ENCODE measurements at places on chromosomes 16 and 17.

GRCh38 chr16:65786916-65787315 is 579.6 kb upstream of the CDH5 start:
- DNase-seq: no peak

- DNase-seq: no peak
Observed at GRCh38 chr16:62462971-62463370, 426.7 kb upstream of the CDH8 start.

DNA sequence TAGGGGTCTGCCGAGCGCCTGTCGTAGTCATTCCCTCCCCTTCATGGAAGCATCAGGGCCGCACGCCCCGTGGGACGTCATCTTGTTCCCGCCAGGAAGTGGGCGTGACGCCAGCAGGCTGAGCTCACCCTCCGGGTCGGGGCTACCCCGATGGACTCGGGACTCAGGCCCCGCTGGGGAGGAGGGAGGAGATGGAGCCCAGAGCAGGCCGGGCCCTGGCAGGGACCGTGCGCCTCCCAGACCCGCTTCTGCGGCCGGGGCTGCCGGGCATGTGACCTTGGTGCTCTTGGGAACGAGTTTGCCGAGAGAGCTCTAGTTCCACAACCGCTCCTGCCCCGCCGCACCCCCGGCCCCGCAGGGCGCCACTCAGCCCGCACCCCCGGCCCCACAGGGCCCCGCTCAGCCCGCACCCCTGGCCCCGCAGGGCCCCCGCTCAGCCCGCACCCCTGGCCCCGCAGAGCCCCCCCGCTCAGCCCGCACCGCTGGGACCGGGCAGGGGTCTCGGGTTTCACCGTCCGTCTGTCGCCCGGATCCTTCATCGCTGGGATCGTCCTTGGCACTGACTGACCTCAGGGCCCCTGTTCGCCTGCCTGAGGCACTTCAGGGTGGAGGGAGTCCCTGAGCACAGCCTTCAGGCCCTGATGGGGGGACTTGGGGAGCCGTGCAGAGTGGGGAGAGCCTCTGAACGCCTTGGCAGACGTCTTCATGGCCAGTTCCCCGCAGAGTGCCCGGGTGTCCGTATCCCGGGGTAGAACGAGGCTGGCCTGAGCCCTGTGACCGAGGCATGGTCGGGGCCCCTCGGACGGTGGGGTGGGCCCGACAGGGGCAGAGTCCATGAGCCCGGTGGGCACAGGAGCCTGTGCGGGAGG is 5.8 kb downstream of the CACNA1H start:
- DNase-seq: no peak

DNA sequence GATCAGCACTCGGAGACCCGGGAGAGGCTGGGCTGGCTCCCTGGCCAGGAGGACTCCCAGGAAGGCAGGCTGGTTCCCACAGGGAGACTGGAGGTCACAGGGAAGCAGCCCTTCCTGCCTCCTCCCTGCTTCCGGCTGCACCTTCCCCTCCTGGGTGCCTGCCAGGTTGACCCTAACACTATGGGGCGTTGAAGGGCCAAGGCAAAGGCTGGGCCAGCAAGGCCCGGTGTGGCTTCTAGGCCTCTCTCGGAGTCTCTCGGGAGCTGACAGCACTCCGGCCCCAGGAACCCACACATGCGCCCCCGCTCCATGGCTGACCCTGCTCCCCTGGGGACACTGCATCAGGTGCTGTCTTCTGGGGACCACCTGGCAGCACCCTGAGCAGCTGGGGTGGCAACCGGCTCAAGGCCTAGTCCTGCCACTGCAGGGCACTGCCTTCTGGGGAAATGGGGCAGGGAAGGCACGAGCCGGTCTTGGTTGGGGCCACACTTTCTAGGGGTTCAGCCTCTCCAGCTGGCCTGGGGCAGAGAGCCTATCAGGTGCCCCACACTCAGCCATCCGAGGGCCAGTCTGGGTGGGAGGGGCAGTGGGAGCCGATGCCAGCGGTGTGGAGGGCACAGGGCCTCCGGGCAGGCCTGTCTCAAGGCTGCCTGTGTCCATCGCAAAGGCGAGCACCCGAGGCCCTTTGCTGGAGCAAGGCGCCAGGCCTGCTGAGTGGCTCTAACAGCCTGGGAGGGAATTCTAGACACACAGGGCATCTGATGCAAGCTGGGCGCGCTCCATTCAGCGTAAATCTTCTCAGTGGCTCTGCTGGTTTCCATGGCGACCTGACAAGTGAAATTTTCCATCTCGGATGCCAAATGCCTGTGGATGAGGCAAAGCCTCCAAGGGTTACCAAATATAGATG is 5.6 kb upstream of the MTSS2 start:
- DNase-seq: no peak

DNA sequence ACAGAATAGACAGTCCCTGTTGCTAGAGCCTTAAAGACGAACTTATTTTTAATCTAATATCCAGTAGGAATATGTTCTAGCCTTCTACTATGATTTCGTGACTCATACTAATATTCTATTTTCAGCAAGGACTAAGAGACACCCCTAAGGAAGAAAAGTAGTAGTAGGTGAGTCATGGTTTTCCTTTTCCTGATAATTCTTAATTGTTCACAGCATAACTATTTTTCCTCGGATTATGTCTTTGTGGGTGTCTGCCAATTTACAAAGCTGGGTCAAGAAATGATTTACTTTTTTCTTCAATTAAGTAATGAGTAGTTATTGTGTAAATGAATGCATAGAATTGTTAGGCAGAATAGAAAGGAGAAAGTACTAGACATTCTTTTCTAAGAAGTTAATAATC is 292.2 kb downstream of the TOX3 start:
- no peak for DNase-seq

- DNase-seq: no peak
Observed at GRCh38 chr16:83849421-83849820, 41.6 kb downstream of the HSBP1 start.

- no peak for DNase-seq
Observed at GRCh38 chr17:49509588-49509917, 14.5 kb downstream of the NGFR start.

DNA sequence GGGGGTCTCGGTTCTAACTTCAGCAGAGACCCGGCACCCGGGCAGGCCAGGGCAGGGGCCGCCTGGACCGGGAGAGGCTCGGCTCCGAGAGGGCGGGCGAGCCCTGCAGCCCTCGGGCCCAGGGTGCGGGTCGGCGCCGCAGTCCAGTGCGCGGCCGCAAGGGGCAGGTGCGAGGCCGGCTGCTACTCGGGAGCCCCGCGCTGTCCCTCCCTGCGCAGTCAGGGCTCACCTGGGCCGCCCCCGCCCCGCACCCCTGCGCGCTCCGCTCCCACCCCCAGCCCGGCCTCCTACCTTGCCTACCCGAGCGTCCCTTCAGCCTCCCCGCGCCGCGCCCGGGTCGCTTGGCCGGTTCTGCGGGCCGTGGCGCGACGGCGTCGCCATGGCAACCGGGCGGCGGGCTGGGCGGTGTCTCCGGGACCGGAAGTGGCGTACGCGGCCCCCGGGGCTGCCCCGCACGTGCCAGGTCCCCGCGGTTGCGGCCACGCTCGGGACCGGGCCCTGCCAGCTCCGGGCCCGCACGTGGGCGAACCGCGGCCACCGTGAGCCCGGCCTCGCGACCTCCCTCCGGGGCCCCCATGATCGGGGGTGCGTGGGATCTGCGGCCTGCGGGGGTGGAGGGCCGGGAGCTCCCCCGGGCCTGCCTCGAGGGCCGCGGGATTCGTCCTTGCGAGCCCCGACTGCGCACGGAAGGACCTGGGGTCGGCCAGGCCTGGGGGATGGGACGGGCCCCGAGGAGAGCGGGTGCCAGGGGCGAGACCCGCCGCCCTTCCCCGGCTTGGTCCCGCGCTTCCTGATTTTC is at the start of gene CYB561:
Gene CYB561 (minus strand): TSS at position 353 of the 799 bp plus-strand sequence. CDS start 8,759 bp downstream, outside the sequence.
- peak; percentile 67 for DNase-seq

DNA sequence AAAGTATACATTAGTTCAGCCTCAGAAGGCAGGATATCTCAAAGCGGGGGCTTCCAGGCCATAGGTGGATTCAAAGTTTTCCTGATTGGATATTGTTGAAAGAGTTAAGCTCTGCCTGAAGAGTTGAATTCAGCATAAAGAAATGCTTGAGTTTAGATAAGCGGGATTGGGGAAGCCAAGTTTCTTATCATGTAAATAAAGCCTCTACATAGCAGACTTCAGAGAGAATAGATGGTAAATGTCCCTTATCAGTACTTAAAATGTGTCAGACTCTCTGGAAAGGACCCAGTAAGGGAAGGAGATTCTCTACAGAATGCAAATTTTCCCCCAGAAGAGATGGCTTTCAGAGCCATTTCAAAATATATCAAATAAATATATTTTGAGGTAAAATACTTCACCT is 423.5 kb downstream of the SHISA9 start:
- no peak for DNase-seq

DNA sequence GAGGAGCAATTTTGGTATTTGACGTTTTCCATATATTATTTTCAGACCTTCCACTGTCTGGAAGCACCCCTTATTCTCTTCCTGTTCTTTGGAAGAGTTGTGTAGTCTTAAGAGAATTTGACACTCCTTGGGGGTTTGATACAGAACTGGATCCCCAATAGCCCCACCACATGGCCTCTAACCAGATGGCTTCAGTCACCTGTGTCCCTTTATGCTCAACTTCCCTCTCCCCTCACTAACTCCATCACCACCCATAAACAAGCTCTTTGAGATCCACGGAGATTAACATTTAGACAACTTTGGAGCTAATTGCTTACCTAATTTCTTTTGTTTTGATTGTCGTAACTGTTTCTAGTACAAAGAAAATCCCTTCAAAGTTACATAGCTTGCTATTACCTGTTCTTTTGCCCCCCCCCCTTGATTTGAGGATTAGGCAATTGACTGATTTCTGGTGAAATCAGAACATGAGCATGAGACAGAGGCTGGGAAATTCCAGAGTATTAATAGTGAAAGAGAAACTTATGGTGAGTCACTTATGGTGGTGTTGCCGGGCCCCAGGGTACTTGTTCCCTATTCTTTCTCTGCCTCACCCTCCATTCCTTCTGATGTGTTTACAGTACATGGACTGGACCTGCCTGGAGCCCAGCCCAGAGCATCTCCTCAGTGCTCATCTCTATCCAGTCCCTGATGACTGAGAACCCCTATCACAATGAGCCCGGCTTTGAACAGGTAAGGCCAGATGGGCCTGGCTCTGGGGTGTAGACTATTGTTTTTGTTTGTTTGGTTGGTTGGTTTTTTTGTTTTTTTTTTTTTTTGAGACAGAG is 7.5 kb downstream of the UBE2Z start:
- peak; percentile 94 for DNase-seq

GRCh38 chr17:38557836-38558727 is 47.7 kb downstream of the SRCIN1 start:
- peak; percentile 88 for DNase-seq

GRCh38 chr16:71249399-71249798 is 18.9 kb upstream of the HYDIN start:
- peak; percentile 18 for DNase-seq

GRCh38 chr16:30112197-30113030 is 923 bp downstream of the GDPD3 start:
- DNase-seq: peak; percentile 36

- no peak for DNase-seq
Observed at GRCh38 chr17:45902892-45903346, 8.6 kb downstream of the MAPT start.

- no peak for DNase-seq
Observed at GRCh38 chr17:1729966-1730325, 5.4 kb downstream of the WDR81 start.

DNA sequence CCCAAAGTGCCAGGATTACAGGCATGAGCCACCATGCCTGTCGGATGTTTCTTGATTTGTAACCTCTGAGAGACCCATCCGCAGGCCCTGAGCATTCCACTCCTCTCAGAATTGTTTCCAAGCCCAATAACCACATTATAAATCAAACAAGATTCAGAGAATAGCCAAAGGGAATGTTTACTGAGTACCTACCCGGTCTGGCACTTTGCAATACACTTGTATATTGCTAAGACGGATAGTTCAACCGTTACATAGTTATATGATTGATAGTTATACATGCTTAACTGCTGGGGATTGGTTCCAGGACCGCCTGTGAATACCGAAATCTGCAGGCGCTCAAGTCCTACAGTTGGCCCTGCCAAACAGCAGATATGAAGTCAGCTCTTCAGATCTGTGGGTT is 3.0 kb upstream of the KAT8 start:
- DNase-seq: no peak

- no peak for DNase-seq
Observed at GRCh38 chr17:6546069-6546718, 10.2 kb downstream of the PITPNM3 start.

GRCh38 chr16:12314653-12315185 is 338.2 kb downstream of the SNX29 start:
- DNase-seq: no peak

GRCh38 chr17:80272366-80272765 is 11.7 kb downstream of the RNF213 start:
- no peak for DNase-seq

GRCh38 chr17:1232786-1233185 is 37.5 kb upstream of the BHLHA9 start:
- DNase-seq: no peak

- DNase-seq: no peak
Observed at GRCh38 chr16:59210955-59211541, 476.9 kb upstream of the GOT2 start.

DNA sequence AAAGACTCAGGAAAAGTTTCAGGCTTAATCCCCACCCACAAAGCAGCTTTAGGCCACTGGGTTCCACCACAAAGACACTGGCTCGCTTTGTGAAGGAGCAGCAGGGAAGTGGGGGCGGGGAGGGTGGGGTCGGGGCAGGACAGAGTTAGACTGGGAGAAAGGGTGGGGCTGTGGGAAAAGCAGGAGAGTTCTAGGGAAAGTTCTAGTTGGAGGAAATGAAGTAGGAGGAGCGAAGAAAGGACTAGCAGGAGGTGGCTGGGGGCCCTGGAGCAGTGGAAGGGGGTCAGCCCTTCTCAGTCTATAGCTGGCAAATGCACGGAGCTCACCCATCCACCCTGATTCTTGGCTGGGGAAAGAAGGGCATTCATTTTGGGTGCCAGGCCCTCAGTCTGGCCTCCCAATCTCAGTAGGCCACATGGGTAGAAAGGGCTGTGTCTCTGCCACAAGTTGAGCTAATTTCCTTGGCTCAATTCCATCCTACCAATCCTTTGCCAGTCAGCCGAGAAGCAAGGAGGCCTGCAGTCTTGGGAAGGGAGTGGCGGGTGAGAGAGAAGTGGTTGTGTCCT is 4.6 kb downstream of the INPP5K start:
- no peak for DNase-seq
